ENCODE measurements at places on chromosomes 6 and 20.

GRCh38 chr6:26246058-26246457 lies 118.9 kb upstream of the BTN3A2 start:
- no peak overlapping the region for H3K4me3 ChIP-seq
- H3K36me3 ChIP-seq, result no peaks in the 10 kb centered on the region
- no peak overlapping the region for H3K27ac ChIP-seq
- H3K4me1 ChIP-seq, result peaks cover 12% of the 10 kb centered on the region

- H3K4me3 ChIP-seq, result no peak overlapping the region
- DNase-seq, result no peak
- H3K4me1 ChIP-seq, result no peaks in the 10 kb centered on the region
These were observed 2.6 kb downstream of the EPHA7 start for GRCh38 chr6:93416571-93417420.

DNA sequence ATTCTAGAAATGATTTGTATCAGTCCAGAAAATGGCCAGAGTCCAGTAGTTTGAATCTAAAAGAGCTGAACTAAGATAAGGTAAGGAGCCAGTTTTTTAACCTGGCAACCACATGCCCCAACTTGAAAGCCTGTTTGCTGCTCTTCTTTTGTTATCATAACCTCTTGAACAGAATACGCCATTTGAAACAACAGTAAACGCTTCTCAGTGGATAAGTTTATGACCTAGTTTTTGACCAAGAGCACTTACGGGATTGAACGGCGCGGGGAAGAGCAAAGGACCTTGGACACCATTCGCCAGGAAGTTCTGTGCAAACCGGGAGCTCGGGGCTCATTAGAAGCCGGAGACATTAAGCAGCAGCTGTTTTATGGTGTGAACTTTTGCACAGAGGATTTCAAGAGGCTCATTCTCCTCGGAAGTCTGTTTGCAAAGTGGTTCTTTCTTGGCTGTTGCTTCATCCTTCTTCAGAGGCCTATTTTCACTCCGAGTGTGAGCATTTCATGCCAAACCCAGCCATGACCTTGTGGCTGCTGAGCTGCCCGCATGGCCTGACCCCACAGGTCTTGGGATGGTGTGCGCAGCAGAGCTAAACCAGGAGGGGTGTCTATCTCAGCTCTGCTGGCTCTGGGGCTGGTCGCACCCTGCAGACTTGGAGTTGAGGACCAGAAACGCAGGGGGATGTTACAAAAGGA lies 215.1 kb downstream of the SOX4 start:
- no peak overlapping the region for H3K4me3 ChIP-seq
- DNase-seq, result no peak
- H3K36me3 ChIP-seq, result no peaks in the 10 kb centered on the region
- H3K4me1 ChIP-seq, result no peaks in the 10 kb centered on the region
- no peaks in the 10 kb centered on the region for H3K27me3 ChIP-seq

DNA sequence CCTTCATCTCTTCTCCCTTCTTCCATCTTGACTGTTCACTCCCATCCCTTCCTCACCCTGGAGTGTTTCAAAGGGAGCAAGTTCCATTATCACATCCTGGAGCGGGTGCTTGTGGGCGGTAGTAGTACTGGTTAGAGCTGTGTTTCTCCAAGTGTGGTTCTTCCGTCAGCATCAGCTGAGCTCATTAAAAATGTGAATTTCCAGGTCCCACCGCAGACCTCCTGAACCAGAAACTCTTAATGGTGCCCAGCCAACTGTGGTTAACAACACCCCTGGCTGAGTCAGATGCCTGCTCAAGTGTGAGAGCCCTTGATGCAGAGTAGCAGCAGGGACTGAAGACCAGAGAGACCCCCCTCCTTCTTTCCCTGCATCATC lies 24.4 kb downstream of the ANGPT4 start:
- DNase-seq, result no peak
- H3K27ac ChIP-seq, result no peak overlapping the region
- H3K4me1 ChIP-seq, result no peaks in the 10 kb centered on the region
- H3K36me3 ChIP-seq, result no peaks in the 10 kb centered on the region

GRCh38 chr6:166775923-166776220 lies 148.8 kb upstream of the RPS6KA2 start:
- no peaks in the 10 kb centered on the region for H3K36me3 ChIP-seq
- no peak overlapping the region for H3K27ac ChIP-seq
- no peaks in the 10 kb centered on the region for H3K27me3 ChIP-seq
- no peak overlapping the region for H3K4me3 ChIP-seq
- no peak for DNase-seq

GRCh38 chr6:169975701-169976100 lies 224.3 kb downstream of the ERMARD start:
- no peaks in the 10 kb centered on the region for H3K4me1 ChIP-seq
- H3K27me3 ChIP-seq, result no peaks in the 10 kb centered on the region
- H3K27ac ChIP-seq, result no peak overlapping the region
- DNase-seq, result no peak
- no peaks in the 10 kb centered on the region for H3K36me3 ChIP-seq

GRCh38 chr6:126253431-126253830 lies 86.5 kb upstream of the CENPW start:
- no peaks in the 10 kb centered on the region for H3K36me3 ChIP-seq
- DNase-seq, result no peak
- H3K27me3 ChIP-seq, result no peaks in the 10 kb centered on the region
- H3K4me3 ChIP-seq, result no peak overlapping the region
- no peak overlapping the region for H3K27ac ChIP-seq

GRCh38 chr6:32607988-32608298 lies 18.3 kb upstream of the HLA-DRB1 start:
- no peak overlapping the region for H3K27ac ChIP-seq
- H3K27me3 ChIP-seq, result no peaks in the 10 kb centered on the region
- H3K4me1 ChIP-seq, result peaks cover 17% of the 10 kb centered on the region
- no peaks in the 10 kb centered on the region for H3K36me3 ChIP-seq
- no peak overlapping the region for H3K4me3 ChIP-seq
- no peak for DNase-seq

All from CD8-positive, alpha-beta memory T cell (primary cell).